ENCODE measurements at places on chromosomes 6 and 20. TPM values are rescaled to one million over a fixed set of nuclear protein-coding genes. Genes with fewer than 3 reads are reported as not detected.

- DNase-seq, result no peak
Observed at GRCh38 chr20:10949930-10950783, 276.4 kb upstream of the JAG1 start.

DNA sequence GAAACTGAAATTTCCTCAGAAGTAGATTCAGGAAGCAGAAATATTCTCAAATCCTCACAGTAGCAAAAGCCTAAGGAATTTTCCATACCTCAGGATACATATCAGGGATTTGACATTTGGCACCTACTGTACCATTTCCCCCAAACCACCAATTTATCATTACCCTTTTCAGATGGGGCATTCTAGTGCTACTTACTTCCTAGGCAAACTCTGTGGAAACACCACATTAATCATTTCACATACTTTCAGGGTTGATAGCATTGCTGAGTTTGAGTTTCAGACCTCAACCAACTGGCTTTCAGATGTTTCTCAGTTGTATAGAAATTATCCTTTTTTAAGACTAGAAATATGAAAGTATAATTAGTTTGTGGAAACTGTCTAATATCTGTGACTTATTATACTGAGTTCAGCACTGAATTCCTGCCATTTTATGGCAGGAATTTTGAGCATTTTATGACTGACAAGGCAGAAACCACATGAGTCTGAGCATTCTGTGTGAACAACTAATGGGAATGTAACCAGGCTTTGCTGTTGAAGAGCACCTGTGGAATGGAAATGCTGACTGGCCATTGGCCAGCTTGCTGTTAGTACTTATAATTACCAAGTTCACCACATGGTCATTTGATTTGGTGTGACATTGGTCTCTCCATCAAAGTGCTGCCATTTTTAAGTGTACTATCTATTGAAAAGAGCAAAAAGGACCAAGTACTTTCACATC is 35.1 kb upstream of the IRAK1BP1 start:
- DNase-seq, result no peak

GRCh38 chr20:23583526-23583925 is 15.2 kb upstream of the CST9L start:
- no peak for DNase-seq

DNA sequence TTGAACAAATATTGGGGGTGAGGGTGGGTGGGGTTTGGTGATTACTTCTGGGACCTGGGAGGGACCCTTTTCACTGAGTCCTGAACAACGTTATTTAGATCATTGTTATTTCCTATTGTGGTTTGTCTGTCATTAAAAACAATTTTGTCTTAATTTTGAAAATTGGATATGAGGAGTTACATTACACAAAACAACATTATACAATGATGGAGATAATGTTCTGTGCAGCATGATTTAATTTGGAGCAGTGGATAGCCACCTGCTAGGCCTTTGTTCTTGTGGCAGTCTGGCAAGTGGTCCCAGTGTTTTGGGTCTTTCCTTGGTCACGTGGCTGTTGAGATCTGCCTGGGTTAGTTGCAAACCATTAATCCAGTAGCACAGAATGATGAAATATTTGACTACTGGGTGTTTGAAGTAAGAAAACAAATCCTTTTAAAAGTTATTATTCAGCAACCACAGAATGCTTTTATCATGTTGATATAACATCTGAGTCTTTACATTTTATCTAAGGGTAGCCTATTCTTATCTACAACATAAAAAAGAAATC is 172.8 kb downstream of the CDKAL1 start:
- no peak for DNase-seq

The SLC22A7 gene
- 227 TPM for total RNA-seq

The TOX2 gene
- total RNA-seq, result 1.5 TPM

The MEP1A gene
- total RNA-seq, result 0.07 TPM

The TMEM217 gene
- total RNA-seq, result not detected

The RFX6 gene
- total RNA-seq, result not detected

Measured in right lobe of liver (tissue), 6 donors.